ENCODE measurements at places on chromosomes 5 and 9.

- DNase-seq = no peak
Measured at GRCh38 chr9:69029535-69029934, 6.0 kb upstream of the FXN start.

GRCh38 chr9:138121438-138122050 lies 244.0 kb downstream of the CACNA1B start:
- no peak for DNase-seq

DNA sequence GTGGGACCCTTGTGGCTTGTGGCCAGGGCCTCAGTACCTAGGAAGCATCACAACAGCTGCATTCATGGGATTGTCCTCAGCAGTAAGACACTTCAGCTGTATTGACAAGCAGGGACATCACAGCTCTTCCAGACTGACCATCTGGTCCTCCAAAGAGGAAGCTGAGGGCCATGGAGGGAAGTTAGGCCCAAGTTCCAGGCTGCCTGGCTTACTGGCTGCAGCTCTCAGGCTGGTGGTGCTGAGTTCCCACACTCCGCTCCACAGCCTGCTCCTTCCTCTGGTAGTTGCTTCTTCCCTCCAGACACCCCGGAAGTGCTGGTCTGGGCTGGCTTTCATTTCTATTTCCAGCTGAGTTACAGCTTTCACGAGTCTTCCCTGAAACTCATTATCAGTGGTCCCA lies 5.7 kb upstream of the STING1 start:
- DNase-seq = no peak

GRCh38 chr9:112753725-112754124 lies 3.2 kb downstream of the SNX30 start:
- DNase-seq = no peak

- DNase-seq = no peak
Measured at GRCh38 chr5:87746341-87746740, 333.6 kb upstream of the CCNH start.

DNA sequence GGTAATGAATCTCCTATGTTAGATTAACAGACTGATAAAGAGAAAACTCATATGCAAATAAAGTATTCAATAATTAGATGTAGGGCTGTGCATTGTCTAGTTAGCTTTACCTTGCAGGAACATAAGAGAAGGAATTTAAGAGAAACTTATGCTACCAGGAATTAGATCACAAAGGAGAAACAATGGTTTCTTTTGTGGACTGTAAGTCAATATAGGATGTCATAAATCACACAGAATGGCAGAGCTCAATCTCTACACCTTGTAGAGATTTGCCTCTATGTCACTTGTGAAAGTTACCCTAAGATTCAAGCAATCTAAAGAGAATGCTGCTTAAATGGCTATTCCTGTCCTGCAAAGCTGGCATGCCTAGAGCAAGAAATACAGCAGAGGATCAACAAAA lies 26.0 kb downstream of the SLCO4C1 start:
- DNase-seq = no peak

DNA sequence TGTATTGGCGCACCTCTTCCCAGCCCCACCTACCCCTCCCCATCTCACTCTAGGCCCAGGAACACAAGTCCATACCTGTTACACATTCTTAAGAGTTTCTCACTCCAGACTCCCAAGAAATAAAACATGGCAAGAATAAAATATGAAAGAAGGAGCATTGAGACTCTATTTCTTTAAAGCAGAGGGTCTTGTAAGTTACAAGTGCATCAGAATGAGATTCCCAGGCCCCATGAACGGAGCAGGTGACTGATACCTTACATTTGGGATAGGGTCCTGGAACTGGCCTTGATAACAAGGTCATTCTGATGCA lies 5.7 kb downstream of the EGR1 start:
- no peak for DNase-seq

Data from stimulated activated CD8-positive, alpha-beta memory T cell treated with anti-CD3 and anti-CD28 coated beads, Interleukin-2, amount 100 ng/mL, for 48 hours (primary cell).